Activated CD4-positive, alpha-beta memory T cell treated with anti-CD3 and anti-CD28 coated beads for 36 hours (primary cell): ENCODE measurements at places on chromosomes 11 and 22.
A peak's percentile ranks its signal among the peaks of the same experiment; 100 is the strongest.

GRCh38 chr11:93213622-93214021 is 15.8 kb upstream of the SLC36A4 start:
- DNase-seq, result no peak

GRCh38 chr22:48553119-48553518 is 1274.6 kb downstream of the BRD1 start:
- no peak for DNase-seq

DNA sequence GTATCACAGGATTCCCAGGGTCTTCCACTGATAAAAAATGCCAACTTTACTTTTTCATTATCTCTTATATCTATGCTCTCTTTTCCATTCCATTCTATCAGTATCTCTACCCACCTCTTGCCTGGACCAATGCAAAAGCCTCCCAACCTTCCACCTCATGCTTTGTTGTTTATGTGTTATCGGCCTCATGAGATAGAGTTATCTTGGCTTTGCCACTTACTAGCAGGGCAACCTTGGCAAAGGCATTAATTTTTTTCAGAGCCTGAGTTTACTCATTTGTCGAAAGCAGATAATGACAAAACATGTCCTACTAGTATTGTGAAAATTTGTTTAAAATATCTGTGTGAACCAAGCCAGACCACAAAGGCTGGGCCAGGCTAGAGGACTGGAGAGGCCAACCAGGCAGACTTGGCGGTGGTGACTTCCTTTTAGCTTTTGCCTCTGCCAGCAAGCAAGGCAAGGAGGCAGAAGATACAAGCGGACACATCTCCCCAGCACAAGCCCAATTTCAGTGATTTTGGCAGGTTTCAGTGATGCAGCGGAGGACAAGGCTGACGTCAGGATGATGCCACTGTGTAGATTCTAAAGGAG is 106.9 kb downstream of the ADAMTS15 start:
- no peak for DNase-seq

DNA sequence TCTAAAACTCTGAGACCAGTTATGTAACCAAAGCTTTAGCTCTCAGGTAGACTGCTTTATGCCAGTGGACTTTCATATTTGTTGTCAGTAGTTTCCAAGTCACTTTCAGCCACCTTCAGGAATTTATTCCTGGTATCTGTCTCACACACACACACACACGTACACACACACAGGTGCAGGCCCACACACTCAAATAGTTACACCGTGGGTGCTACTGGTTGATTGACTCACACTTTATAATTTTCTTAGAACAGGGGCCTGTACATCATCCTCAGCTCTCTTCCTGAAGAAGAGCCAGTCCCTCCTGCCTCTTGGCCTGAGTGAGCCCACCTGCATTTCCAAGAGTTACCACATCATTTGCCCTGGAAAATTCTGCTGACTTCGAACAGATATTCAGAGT is 555.2 kb downstream of the SOX6 start:
- DNase-seq, result peak; percentile 51

DNA sequence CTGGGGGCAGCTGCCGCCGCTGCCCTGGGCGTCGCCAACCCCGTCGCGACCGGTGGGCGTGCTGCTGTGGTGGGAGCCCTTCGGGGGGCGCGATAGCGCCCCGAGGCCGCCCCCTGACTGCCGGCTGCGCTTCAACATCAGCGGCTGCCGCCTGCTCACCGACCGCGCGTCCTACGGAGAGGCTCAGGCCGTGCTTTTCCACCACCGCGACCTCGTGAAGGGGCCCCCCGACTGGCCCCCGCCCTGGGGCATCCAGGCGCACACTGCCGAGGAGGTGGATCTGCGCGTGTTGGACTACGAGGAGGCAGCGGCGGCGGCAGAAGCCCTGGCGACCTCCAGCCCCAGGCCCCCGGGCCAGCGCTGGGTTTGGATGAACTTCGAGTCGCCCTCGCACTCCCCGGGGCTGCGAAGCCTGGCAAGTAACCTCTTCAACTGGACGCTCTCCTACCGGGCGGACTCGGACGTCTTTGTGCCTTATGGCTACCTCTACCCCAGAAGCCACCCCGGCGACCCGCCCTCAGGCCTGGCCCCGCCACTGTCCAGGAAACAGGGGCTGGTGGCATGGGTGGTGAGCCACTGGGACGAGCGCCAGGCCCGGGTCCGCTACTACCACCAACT is 1.0 kb downstream of the FUT4 start:
- DNase-seq, result no peak

DNA sequence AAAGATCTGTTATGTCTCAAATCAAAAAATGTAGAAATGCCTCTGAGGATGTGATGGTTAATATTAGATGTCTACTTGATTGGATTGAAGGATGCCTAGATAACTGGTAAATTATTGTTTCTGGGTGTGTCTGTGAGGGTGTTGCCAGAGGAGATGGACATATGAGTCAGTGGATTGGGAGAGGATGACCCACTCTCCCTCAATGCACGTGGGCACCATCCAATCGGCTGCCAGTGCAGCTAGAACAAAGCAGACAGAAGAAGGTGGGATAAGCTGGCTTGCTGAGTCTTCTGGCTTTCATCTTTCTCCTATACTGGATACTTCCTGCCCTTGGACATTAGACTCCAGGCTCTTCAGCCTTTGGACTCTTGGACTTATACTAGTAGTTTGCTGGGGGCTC is 430.3 kb downstream of the SOX6 start:
- DNase-seq, result no peak
